ENCODE measurements at places on chromosomes 7 and 10.

- no peak for DNase-seq
These were observed 97.3 kb upstream of the MPP7 start for GRCh38 chr10:28400176-28400575.

- no peak for DNase-seq
These were observed 195.6 kb upstream of the CSTF2T start for GRCh38 chr10:51894771-51895578.

GRCh38 chr10:74156919-74157289, 5.9 kb downstream of the ADK start:
- DNase-seq, result no peak

DNA sequence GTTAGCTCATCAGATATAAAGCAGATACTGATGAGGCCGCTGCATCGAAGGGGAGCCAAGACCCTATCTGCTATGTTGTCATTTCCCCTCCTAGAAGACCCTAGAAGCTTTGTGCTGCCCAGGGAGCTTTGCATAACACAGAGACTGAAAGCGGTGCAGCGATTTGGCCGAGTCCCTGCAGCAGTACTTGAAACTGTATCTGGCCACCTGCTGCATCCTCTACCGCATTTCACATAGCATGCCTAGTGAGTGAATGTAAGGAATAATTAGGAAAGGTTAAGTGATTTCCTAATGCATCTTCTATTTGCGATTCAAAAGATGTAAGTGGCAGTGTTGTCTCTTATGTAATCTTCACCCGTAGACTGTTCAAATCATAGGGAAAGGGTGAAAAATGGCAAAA, 106.7 kb downstream of the LRMDA start:
- no peak for DNase-seq

GRCh38 chr7:64802699-64803098, 8.5 kb downstream of the ZNF138 start:
- DNase-seq, result no peak

GRCh38 chr10:48671914-48672595, 12.6 kb upstream of the WDFY4 start:
- DNase-seq, result no peak

DNA sequence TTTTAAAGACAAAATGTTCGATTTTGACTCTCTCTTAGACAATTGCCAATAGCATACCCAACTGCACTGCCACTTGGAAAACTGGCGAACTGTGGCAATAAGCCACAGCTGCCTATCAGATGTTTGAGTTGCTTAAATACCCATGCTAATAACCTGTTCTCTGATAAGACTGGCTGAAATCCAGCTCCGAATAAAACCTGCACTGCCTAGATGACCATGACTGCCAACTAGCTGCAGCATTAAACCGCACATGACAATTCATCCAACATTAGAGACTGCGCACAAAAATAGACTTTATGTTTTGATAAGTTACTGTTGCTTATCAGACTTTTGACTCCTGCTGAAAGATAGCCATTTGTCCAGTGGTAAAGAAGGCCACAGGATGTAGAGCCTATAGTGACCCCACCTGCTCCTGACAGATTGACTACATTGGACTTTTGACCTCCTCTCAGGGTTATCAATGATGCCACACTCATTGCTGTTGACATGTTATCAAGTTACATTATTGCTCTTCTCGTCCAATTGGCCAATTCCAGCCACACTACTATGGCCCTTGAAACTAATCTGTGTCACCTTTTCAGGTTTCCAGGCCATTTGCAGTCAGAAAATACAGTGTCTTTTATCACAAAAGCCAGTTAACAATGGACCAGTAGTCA, 299.0 kb downstream of the HGF start:
- no peak for DNase-seq

DNA sequence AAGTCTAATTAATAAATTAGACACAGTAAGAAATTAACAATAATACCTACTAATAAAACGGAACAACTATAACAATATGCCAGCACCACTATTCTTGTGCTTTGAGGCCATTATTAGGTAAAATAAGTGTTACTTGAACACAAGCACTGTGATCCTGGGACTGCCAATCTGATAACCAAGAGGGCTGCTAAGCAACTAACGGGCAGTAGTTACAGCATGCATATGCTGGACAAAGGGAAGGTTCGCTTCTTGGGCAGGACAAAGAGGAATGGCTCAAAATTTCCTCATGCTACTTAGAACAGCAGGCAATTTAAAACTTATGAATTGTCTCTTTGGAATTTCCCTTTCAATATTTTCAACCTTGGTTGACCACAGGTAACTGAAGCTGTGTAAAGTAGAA, 718.6 kb downstream of the SORCS3 start:
- DNase-seq, result no peak

GRCh38 chr10:114821915-114822443, 399 bp downstream of the FHIP2A start:
- DNase-seq, result peak; percentile 64

DNA sequence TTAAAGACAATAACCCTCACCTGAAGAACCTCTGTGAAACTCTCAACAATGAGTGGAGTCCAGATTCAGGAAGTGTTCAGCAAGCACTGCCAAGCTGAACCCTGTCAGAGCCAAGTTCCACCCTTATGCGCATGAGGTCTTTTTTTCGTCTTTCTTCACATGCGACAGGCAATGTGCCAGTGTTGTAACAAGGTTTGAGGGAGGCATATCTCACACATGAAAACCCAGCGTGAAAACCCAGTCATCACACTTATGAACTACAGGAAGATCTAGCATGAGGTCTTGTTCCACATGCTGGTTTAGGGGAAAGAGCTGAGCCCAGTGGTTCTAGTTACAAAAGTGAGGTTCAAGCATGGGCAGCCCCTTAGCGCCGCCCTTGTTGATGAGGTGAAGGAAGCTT, 49.7 kb downstream of the RABGEF1 start:
- no peak for DNase-seq

DNA sequence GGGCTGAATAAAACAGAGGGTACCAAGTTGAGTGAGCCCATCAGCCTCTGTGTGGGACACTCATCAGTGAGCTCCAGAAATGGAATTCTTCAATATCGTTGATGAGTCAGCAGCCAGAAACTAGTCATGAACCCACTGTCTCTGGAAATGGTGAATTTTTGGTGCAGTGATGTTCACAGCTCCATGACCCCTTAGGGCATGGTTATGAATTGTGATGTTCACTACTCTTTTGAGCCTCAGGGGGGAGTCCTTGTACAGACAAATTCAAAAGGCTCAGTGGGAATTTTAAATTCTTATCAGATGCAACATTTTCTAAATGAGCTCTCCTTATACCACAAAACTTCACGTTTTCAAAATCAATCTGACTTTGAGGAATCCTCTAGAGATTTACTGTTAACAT, 335.7 kb downstream of the PHTF2 start:
- peak; percentile 68 for DNase-seq

GRCh38 chr7:126026421-126027088, 1096.9 kb upstream of the POT1 start:
- peak; percentile 69 for DNase-seq

- DNase-seq, result no peak
These were observed 171.2 kb downstream of the REEP3 start for GRCh38 chr10:63692220-63692896.

GRCh38 chr7:130942211-130942964, 208.4 kb upstream of the KLF14 start:
- no peak for DNase-seq

DNA sequence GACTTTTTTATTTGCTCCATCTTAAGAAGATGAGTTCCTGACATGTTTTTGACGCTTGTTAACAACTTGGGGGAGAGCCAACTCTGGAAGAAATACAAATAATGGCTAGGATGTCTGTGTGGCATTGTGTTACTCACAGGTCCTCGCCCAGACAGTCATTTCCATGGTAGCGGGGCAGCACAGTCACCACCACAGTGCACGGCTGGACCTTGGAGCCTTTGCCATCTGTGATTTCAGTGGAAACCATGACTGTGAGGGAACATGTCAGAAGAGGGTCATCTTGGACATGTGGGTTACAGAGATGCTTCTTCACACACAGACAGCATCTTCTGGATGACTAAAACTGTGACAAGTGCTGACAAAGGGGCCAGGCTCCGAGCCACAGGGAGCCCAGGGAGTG, 74.5 kb downstream of the PKD1L1 start:
- DNase-seq, result no peak

- no peak for DNase-seq
These were observed 1150.3 kb downstream of the TYW1 start for GRCh38 chr7:68146983-68147382.

GRCh38 chr10:88835910-88836221, 15.8 kb downstream of the ANKRD22 start:
- no peak for DNase-seq

DNA sequence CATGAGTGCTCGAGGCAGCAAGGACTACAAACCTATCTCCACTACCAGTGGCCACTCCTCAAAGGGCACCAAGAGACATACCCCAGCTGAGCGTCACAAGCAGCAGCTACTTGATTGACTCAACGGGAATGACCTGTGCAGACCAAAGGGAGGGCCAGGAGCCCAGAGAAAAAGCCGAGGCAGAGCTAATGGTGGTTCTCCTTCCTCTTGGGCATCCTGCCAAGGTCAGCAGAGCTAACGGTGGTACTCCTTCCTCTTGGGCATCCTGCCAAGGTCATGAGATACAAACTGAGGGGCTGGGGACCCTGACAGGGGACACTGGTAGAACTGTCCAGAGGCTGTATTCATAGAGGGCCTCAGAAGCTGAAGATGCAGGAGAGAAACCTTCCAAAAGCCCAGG, 60.4 kb downstream of the FAM53B start:
- DNase-seq, result no peak

DNA sequence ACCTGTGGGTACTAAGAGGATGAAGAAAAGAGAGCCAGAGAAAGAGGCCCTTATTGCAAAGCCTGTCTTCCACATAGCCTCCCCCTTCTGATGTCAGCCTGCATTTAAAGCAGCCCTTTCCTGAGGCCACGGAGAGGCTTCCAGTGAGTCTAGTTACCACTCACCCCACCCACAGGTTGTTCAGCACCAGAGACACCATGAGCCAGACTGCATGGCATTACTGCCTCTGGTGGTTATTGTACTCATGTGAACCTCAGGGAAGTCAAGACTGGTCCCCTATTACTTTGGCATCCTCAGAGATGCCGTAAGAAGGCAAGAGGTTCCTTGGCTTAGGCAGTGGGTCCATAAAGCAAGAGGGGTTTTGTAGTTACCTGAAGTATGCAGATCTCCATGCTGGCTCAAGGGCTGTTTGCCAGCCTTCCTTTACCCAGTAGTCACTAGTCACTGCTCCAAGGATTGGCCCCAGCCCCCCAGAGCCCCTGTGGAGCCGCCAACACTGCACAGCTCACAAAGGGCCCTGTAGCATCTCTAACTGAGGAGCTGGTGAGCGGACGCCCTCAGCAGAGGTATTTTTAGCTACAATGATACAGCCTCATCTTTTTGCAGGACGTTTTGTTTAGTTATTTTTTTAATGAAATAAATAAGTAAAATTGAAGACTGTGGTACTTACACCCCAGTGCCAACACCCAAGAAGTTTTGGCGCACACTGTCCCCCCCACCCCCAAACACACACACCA, 20.7 kb downstream of the LRRC4 start:
- DNase-seq, result no peak

DNA sequence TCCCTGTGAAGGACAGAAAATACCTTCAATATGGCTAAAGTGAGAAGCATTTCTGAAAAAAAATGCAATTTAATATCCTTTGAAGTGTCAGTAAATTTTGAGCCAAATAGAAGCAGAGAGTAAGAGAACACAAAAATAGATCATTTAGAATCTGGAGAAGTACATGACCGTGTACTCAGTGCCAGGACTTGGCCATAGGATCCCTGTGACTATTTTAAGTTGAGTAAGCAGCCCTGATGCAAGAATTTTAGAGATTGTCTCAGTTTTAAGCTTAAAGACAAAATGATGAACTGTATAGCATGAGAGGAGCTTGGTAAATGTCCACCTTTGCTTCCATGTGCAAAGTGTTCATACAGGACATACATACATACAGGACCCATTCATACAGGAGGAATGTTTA, 2.5 kb downstream of the PTER start:
- DNase-seq, result no peak

- no peak for DNase-seq
These were observed 12.6 kb downstream of the TWIST1 start for GRCh38 chr7:19104811-19105210.

GRCh38 chr7:148589640-148590039, 926 bp upstream of the C7orf33 start:
- DNase-seq, result no peak

- DNase-seq, result no peak
These were observed 3.3 kb downstream of the TMEM140 start for GRCh38 chr7:135151132-135151531.

DNA sequence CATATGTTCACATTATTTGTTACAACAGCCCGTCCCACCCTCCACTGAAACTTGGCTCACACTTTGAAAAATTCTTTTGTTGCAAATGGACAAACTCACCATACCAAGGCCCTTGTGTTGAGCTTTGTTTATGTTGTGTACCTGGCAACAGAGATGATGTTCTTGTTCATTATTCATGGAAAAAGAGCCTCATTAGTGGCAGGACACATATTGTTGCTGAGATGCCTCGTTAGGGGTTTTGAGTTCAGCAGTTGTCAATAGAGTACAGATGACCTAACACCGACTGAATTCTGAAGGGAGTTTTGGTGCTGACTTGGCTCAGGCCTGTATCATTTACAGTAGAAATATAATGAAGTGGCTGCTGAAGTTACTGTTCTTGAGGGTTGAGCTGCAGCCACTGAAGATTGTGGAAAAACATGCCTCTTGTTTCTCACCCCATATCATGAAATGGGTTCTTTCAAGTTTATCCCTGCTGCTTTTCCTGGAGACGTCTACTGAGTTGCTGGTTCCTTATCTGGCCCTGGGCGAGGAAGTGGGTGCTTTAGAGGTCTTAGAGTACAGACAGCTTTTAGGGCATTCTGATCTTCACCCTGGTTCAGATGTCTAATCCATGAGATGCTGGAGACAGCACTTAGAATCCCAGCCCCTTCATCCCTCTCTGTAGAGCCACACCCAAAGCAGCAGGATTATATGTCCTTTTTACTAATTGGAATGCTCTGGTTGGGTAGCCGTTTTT, 149.7 kb downstream of the WNT2 start:
- DNase-seq, result no peak

DNA sequence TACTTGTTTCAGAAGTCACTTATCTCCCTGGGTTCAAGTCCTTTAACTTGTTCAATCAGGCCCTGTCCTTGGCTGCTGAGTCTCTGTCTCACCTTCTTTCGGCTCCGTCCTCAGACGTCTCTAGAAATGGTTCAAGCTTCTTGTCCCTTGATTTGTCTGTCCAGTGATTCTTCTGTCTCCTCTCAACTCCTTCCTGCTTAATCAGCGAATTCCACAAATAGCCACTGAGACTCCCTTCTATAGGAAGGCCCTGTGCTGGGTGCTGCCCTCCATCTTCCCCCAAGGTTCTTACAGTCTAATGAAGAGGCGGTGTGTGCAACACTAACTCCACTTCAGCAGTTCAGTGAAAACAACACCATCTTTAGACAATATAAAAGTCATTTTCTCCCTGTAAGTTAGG, 12.7 kb downstream of the FAM241B start:
- no peak for DNase-seq

GRCh38 chr10:26486990-26487850, 49.1 kb downstream of the APBB1IP start:
- no peak for DNase-seq

DNA sequence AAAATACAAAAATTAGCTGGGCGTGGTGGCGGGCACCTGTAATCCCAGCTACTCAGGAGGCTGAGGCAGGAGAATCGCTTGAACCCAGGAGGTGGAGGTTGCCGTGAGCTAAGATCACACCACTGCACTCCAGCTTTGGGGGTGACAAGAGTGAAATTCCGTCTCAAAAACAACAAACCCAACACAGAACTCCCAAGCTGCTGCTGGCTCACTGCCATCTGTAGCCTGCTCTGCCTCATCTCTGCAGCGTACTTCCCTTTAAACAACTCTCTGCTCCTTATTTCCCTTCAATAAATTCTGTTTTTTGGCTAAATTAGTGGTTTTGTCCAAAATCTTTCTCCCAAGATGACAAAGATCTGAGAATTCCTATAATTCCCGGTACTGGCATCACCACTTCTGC, 189.2 kb upstream of the GALNT17 start:
- DNase-seq, result no peak
